Stimulated activated naive B cell treated with anti-CD40 and anti-IgM and Interleukin-4, amounts not matched to agents 10 μg/mL and 1 μg/mL and 100 μg/mL, for 72 hours (primary cell): ENCODE measurements at places on chromosomes 1 and 21.

GRCh38 chr1:198497326-198498102 is 43.0 kb downstream of the ATP6V1G3 start:
- no peak for DNase-seq

DNA sequence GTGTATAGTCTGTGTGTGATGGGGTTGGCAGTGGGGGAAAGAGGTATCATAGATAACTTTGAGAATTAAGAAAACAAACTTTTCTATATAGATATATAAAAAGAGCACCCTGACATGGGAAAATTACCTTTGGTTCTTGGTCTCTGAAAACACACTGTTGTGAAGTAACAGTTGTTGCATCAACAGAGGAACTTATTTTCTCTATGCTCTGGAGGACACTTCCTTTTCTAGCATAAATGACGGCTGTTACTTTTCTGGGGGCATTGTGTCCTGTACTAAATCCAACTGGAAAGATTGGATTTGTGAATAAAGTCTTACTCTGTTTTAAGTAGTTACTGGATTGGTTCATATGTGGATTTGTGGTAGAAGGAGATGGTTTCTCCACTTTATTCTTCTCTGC is 12.6 kb downstream of the LRIF1 start:
- no peak for DNase-seq

GRCh38 chr1:15900662-15901279 is 53.3 kb downstream of the SPEN start:
- no peak for DNase-seq

DNA sequence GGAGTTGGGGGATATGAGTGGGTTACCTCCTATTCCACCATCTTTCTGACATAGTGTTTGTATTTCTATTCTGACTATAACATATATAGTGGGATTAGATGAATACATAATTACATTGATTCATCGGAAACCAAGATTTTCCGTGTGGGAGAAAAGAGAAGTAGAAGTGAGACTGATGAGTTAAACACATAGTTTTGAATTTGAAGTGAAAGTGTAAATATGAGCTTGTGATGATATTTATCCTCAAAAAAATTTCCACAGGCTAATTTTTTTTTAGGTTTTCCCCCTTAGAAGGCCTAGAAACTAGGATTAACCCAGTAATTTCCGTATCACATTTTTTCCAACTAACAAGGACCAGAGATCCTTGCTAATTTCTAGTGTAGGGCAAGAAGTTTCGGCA is 6.9 kb downstream of the CD1B start:
- no peak for DNase-seq

DNA sequence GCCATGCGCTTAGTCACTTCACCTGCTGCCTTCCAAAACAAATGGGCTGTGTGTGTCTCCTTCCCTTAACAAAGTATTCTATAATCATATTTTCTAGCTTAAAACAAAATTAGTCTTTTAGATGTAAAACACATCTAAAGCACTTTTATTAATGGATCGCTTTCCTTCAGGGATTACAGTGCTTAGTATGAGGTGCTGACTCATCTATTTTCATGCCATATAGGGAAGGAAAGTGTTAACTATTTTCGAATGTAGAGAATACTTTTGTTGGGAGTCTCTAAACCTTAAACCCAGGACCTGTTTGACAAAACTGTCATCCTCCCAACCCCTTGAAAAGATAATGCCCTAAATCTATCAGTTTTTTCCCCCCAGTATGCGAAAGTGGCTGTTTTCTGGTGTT is 90.2 kb downstream of the PBX1 start:
- DNase-seq: no peak

GRCh38 chr1:156959925-156960324 is 39.5 kb downstream of the LRRC71 start:
- no peak for DNase-seq
